HT1080 (cell line): ENCODE measurements at places on chromosomes 6 and 20.

GRCh38 chr20:42949950-42950349 is 239.8 kb downstream of the PTPRT start:
- DNase-seq = no peak

GRCh38 chr20:19661717-19662636 is 96.1 kb upstream of the RIN2 start:
- peak; percentile 57 for DNase-seq

GRCh38 chr6:63530182-63530581 is 42.1 kb upstream of the LOC128125822 start:
- no peak for DNase-seq

DNA sequence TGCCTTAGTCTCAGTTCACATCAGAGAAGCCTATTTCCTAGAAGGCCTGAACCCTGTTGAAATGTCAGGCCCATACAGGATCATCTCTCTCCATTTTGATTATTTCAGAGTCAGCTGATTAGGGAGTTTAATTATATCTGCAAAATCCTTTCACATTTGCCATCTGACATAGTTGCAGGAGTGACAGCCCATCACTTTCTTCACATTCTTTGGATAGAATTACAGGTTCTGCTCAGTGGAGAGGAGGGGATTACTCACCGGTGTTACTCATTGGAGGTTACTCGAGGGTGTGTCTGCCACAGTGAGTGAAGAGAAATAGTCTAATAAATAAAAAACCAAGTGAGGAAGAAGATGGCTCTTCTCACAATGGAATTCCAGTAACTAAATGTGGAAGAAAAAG is 216.8 kb downstream of the TMEM242 start:
- DNase-seq = peak; percentile 87
